ENCODE measurements at places on chromosomes 11 and 22. TPM values are rescaled to one million over a fixed set of nuclear protein-coding genes. Genes with fewer than 3 reads are reported as not detected.

- peak; percentile 60 for DNase-seq
Observed at GRCh38 chr22:30605449-30606110, 1.4 kb upstream of the TCN2 start.

- no peak for DNase-seq
Observed at GRCh38 chr11:34501500-34501899, 12.1 kb downstream of the ELF5 start.

DNA sequence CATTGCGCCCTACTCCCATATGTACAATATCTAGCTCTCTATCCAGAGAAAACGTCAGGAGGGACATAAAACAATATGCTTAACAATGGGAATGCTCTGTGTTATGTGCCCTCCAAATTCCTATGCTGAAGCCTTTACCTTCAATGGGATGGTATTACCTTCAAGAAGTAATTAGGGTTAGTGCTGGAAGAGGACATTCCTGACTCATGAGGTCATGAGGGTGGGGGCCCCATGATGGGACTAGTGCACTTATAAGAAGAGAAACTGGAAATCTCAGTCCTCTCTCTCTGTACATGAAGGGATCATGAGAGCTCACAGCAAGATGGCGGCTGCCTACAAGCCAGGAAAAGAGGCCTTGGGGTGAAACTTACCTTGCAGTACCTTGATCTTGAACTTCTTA lies 20.3 kb downstream of the MMP20 start:
- no peak for DNase-seq

DNA sequence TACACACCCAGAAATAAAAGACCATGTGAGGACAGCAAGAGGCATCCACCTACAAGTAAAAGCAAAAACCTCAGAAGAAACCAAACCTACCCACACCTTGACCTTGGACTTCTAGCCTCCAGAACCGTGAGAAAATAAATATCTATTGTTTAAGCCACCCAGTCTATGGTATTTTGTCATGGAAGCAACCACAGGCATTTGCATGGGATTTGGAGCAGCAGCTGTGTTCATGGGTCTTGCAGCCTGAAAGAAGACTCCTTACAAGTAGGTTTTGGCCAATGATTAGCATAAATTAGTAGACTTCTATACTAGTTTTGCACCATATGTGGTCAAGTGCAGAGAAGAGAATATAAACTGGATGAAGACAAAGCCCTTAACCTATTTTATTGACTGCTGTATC lies 27.9 kb downstream of the FSHB start:
- DNase-seq, result no peak

DNA sequence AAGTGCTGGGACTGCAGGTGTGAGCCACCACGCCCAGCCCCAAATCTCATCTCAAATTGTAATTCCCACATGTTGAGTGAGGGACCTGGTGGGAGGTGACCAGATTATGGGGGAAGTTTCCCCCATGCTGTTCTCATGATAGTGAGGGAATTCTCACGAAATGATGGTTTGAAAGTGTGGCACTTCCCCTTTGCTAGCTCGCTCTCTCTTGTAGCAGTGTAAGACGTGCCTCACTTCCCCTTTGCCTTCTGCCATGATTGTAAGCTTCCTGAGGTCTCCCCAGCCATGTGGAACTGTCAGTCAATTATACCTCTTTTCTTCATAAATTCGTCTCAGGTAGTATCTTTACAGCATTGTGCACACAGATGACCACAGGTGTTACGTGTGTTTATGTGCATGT lies 357.8 kb downstream of the CADM1 start:
- no peak for DNase-seq

Gene ARRB1
- 53.4 TPM for total RNA-seq

Gene DNAJB7
- total RNA-seq, result not detected

DNA sequence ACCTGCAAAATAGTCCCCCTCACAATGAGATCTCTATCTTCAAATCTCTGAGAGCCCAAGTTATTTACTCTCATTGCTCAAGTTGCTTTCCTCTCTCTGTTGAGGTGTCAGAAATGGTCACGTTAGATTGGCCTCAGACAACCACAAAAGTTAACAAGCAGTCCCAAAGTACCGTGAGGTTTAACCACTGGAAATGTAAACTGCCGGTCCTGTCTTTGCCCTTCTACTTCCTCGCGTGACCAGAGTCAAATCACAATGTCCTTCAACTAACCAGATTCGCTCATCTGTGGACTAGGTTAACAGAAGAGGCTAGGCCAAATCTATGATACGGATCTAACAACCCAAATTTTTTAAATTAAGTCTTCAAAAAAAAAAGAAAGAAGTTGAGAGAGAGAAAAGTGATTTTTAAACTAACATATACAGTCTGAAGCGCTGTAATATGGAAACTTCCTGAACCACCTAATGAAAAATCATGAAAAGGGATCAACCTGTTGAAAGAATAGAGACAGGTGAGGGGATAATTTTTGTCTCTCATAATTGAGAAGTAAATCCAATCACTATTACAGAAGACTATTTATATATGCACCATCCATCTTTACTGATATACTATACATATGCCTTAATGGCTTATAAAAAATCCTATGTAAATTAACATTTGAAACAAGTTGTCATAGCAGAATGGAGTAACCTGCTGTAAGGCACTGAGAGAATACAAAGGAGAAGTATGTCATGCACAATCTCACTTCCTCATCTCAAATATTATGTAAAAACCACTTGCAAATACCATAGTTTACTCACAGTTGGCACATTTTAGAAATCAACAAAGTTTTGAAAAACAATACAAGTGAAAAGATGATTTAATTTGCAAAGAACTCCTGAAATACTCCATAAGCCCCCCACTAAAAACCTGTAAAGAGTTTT lies 3.3 kb upstream of the JAML start:
- DNase-seq, result no peak

Gene TEX12
- 0.68 TPM for total RNA-seq

Gene EFCAB6
- total RNA-seq, result 8.8 TPM

- no peak for DNase-seq
Observed at GRCh38 chr11:100892886-100893285, 205.8 kb downstream of the ARHGAP42 start.

DNA sequence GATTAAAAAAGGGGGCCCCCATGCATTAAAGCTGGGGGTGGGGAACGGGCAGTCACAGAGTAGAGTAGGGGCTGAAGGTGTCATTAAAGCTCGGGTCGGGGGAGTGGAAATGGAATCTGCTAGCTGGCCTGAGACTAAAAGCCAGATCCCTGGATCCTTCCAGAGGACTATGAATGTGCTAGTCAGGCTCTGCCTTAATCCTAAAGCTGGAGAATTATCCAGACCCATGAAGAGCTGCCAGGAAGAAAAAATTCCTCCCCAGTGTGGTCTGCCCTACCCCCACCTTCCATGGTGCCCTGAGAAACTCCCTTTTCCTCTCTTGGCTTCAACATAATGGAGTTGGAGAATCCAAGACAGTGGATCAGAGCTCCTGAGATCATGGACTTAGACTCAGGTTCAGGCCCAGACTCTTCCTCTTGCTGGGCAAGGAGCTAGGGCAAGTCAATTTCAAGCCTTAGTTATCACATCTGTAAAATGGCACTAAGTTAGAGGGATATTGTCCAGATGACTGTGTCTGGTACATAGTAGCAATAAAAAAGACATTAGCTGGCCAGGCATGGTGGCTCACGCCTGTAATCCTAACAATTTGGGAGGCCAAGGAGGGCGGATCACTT lies 24.0 kb upstream of the SMTN start:
- no peak for DNase-seq

- DNase-seq, result no peak
Observed at GRCh38 chr11:112901924-112902323, 59.3 kb upstream of the NCAM1 start.

GRCh38 chr11:110261195-110262071 lies 35.0 kb downstream of the RDX start:
- DNase-seq, result no peak

DNA sequence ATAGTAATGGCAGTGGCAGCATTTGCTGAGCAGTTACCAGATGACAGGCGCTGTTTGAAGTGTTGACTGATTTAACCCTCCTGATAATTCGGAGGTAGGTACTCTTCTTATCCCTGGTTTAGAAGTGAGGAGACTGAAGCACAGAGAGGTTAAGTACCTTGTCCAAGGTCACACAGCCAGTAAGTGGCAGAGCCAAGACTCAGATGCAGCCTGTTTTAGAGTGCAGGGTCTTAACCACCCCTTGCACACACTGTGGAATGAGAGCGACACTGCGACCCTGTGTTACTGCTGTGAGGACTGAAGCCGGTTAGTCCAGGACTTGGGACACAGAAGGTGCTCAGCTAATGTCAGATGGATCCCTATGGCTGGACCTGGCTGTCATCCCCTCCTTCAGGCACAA lies 34.7 kb downstream of the DAGLA start:
- no peak for DNase-seq

DNA sequence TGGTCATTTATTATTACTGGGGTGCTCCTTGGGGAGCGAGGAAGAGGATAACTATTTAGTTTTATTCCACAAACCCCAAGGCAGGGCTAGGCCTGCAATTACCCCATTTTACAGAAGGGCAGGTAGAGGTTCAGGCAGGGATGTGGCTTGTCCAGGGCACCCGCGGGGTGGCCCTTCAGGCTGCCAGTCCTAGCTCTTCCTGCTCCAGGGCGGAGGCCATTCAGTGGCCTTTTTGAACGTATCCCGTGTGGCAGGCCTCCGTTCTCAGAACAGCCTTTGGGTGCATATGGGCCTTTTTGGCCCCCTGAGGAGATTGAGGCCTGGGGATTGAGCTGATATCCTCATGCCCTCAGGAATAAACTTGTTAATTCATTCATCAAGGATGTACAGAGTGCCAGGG lies 66.2 kb downstream of the MPPED1 start:
- no peak for DNase-seq

- no peak for DNase-seq
Observed at GRCh38 chr22:24072361-24072760, 61.3 kb downstream of the CABIN1 start.

Gene YAP1
- 152 TPM for total RNA-seq

DNA sequence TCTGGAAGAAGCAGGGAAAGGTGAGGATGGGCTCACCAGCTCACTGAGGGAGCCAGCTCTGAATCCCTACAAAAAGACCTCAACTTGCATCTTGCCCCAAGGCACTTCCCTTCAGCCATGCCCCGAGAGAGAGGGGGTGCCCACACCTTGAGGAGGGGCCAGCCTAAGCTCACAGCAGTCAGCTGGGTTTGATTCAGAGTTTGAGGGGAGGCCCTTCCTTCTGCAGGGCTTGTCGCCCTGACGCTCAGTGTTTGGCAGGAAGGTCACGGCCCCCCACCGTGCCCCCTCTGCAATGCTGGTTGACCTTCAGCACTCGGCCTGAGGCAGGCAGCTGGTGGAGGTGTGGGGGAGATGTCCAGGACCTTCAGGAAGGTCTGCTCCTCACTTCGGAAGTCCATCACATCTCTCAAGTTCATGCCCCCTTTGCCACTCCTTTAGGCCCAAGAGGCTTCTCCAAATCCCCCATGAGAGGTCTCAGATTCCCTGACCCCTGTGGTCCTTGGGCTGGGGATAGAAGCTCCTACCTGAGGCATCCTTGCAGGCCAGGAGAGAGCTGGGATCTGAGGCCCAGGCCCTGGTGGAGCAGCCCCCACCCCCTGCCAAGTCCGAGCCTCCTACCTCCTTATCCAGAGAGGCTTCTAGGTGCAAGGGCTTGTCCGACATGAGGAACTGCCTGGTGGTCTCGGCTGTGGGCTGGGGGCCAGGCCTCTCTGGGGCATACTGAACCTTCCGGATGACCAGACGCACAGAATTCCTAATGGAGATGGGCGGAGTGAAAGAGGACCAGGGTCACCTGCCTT lies 37.6 kb downstream of the TPBGL start:
- no peak for DNase-seq

GRCh38 chr11:65002706-65003105 lies 5.9 kb upstream of the BATF2 start:
- DNase-seq, result no peak

- DNase-seq, result no peak
Observed at GRCh38 chr11:70645537-70645936, 247.2 kb downstream of the CTTN start.

- no peak for DNase-seq
Observed at GRCh38 chr11:102361086-102362031, 14.3 kb downstream of the BIRC2 start.

- no peak for DNase-seq
Observed at GRCh38 chr11:92556431-92556830, 331.8 kb downstream of the FAT3 start.

DNA sequence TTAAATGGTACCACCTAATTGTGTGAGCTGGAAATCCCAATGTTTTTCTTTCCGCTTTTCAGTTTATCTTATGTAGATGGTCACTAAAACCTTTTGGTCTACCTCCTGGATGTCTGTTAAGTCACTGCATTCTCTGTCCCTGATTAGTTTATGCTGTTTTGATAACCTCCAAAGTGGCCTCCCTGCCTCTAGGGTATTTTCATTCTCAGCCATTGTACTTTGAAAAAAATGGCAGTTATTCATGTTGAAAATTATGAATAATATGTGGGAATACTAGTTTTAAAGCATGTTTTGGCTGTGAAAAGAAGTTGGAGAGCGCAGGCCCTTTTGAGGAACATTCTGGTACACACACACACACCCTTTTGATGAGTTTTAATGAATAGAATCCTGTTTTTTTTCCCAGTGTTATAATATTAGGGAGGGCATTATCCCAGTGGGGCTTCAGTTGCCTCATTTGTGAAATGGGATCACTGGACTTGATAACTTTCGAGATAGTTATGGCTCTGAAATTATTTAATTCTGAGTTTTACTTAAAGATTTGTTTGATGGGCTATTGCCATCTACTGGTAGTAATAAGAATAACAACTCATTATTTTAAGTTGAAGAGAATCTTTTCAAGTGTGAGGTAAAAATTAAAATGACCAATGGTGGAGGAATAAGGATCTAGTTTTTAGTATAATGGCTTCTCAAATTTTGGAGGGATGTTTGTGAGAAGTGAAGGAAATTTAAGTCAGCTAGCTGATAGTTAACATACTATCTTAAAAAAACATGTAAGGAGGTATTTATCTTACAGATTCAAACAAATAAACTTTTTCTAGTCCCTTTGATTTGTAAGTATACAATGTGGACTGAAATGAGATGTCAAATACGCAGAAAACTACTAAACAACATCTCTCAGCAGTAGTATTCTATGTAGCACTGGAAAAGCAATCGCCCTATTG lies 3.9 kb downstream of the FDX1 start:
- DNase-seq, result no peak

GRCh38 chr11:44515048-44515447 lies 50.4 kb upstream of the CD82 start:
- no peak for DNase-seq

DNA sequence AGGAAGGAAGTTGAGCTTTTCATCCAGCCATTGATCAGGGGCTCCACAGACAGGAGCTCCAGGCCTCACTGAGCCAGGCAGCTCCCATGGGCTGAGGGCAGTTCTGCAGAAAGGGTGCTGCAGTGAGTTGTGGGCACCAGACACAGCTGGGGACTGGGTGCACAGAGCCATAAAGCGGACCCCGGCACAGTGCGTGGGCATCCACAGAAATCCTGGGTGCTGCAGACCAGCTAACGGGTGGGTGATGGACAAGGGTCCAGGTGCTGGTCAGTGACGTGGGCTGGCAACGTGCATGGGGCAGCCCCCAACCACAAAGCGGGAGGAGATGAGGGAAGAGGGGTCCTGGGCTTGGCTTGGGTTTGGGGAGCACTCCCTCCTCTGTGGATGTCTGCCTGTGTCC lies 19.4 kb upstream of the GAL start:
- DNase-seq, result no peak

GRCh38 chr22:33631777-33632176 lies 288.5 kb downstream of the LARGE1 start:
- DNase-seq, result no peak
